ENCODE measurements at places on chromosomes 2 and 18. TPM values are rescaled to one million over a fixed set of nuclear protein-coding genes. Genes with fewer than 3 reads are reported as not detected.

Gene TBR1
- not detected for total RNA-seq

- no peak for DNase-seq
These were observed 601.7 kb downstream of the ARHGAP15 start for GRCh38 chr2:143730953-143731260.

Gene C2orf15
- 0.30 TPM for total RNA-seq

GRCh38 chr18:78612801-78613200, 366.8 kb upstream of the SALL3 start:
- no peak for DNase-seq
